NCI-H1048 (cell line): ENCODE measurements at places on chromosomes 7 and 10.

DNA sequence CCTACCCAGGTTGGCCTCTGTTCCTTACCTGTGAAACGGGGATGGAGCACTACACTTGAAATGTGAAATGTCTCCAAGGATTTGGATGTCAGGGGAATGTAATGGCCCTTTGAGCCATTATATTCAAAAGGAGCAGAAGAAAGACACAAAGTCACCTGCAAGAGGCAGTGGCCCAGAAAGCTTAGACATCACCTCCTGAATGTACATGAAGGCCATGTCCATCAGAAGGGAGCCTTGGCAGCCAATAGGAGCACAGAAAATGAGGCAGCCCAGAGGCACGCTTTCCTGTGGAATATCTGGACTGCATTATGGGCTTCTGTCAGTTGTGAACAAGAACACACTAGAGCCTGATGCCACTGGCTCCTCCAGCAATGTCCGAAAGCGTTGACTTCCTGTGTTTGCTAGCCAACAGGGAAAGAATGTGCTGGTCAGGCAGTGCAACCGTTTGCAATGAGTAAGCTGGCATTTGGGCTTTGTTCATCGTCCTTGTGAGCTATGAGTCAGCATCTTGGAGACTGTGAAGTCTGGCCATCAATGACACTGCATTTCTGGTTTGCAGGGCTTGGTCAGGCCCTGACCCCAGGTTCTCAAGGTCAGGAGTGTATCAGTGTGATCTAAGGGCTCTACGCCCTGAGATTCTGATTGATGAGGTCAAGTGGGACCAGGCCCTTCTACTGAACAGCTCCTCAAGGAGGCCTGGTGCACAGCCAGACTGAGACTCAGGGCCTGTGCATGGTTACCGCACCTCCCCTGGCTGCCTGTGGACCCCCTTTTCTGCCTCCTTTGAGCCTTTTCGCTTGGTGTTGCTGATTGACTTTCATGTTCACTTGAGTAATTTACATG, 222.4 kb downstream of the RPS24 start:
- no peak for DNase-seq

DNA sequence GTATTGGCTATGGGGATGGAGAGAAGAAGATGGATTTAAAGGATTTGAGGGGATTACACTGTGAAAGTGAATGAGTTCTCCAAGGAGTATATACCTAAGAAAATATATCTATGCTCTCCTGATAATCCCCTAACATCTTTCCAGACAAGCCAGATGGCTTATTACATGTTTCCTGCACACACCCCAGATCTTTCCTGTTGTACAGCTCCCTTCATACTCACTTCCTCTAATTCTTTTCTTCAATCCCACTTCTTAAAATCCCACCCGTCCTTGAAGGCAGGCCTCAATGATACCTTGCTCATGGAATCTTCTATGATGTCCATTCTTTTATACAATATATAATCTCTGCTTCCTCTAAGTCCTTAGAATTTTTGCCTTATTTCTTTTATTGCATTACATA, 317.2 kb upstream of the DGKB start:
- DNase-seq: no peak

DNA sequence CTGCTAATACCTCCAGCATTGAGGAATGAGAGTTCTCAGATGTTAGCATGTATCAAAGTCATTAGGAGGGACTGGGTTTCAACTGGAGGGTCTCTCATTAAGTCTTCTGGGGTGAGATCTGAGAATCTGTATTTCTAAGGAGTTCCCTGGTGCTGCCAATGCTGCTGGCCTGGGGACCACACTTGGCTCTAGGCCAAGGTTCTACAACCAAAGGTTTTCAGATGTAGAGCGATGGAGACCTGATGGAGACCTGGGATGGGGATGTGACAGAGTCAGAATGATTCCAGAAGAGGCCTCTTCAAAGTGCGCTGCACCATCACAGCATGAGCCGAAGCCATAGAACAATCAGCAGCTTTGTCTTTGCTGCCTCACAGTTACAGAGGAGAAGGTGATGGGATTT, 27.2 kb downstream of the ST8SIA6 start:
- DNase-seq: no peak

DNA sequence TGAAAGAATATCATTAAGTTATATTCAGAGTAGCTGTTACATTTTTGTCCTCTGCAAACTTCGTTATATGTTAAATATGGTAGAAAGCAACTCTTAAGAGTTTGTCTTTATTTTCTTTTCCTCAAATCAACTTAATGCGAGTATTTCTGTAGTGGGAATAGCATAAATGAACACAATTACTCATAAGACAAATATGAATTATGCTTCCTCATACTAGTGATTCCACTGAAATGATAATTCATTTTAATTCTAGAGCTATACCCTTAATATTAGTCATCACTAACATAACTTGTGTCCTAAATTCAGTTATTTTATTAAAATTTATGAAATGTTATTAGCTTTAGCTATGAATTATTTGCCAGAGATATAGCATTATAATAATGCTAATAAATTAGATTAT, 820.6 kb upstream of the KCND2 start:
- DNase-seq: no peak

GRCh38 chr10:77975086-77975666, 48.6 kb upstream of the DLG5 start:
- DNase-seq: no peak

- no peak for DNase-seq
These were observed 38.2 kb upstream of the CYP2C18 start for GRCh38 chr10:94645285-94645684.

DNA sequence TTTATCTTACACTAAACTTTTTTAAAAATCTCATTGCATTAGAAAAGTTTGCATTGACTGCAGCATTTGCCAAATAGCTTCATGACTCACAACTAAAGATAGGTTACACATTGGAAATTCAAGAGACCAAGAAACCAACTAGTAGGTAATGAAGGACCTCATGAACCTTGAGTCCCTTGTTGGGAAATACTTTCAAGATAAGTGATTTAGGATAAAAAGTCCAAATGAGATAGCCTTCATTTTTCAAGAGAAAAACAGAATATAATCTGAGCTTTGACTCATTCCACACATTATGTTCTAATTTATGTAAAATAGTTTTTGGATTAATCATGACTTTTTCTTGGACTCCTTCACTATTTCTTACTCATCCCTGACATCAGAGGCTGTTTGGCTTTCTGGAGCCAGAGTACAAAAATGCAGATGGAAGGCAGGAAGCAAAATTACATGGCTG, 13.1 kb upstream of the LIPF start:
- no peak for DNase-seq

DNA sequence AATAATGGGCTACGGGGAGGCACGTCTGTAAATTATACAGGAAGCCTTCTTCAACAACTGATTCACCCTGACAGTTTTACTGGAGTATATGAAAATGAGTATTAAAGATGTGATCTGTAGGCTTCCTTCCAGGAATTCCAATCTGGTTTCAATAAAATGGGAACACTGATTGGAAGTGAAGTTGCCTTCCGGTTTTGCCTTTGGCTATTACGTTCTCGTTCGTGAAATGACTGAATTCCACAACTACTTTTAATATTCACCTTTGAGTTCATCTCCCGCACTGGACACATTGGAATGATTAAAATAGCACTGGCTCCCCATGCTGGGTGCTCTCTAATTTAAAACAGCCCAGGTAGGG, 350.1 kb upstream of the MKI67 start:
- DNase-seq: no peak

- no peak for DNase-seq
These were observed 250.5 kb downstream of the ZMYND11 start for GRCh38 chr10:385571-386300.
